ENCODE measurements at places on chromosomes 3 and 15.

DNA sequence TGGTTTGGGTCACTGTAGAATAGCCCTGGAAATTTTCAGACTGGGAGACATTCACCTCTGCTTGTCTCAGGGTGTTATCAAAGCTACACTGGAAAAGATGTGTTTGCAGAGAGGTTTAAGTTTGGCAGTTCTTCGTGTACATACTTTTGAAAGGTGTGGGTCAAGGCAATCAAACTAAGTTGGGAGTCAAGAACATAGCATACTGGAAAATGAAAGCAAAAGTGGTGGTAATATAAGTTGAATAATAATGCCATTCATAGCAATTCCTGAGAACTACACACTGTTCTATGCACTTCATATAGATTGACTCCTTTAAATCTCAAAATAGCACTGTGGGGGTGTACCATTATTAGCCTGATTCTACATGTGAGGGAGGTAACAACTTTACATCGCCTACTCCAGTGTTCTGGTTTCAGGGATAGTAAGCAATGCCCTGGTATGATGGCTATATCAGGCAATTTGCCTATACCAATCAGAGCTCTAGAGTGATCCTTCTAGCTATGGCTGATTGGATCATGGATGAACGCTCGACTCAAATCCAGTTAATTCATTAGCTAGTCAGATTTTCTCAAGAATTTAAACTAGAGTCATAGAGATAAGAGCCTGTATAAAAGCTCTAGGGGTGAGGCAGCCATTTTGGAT lies 44.6 kb upstream of the RASGRP1 start:
- DNase-seq: no peak

DNA sequence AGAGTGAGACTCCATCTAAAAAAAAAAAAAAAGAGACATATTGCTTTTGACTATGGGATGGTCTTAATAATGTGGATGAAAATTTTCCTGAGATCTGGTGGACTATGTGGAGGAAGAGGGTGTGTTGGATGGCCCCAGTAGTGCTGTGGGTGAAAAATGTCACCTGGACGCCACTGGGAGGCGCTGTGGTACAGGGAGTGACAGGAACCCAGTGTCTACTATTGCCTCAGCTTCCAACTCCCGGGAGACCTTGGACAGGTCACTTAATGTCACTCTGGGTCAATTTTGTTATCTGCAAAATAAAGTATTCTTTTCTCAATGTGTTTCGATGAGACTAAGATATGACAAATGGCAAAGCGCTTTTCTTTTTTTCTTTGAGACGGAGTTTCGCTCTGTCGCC lies 27.7 kb upstream of the DCP1A start:
- DNase-seq: peak; percentile 23

DNA sequence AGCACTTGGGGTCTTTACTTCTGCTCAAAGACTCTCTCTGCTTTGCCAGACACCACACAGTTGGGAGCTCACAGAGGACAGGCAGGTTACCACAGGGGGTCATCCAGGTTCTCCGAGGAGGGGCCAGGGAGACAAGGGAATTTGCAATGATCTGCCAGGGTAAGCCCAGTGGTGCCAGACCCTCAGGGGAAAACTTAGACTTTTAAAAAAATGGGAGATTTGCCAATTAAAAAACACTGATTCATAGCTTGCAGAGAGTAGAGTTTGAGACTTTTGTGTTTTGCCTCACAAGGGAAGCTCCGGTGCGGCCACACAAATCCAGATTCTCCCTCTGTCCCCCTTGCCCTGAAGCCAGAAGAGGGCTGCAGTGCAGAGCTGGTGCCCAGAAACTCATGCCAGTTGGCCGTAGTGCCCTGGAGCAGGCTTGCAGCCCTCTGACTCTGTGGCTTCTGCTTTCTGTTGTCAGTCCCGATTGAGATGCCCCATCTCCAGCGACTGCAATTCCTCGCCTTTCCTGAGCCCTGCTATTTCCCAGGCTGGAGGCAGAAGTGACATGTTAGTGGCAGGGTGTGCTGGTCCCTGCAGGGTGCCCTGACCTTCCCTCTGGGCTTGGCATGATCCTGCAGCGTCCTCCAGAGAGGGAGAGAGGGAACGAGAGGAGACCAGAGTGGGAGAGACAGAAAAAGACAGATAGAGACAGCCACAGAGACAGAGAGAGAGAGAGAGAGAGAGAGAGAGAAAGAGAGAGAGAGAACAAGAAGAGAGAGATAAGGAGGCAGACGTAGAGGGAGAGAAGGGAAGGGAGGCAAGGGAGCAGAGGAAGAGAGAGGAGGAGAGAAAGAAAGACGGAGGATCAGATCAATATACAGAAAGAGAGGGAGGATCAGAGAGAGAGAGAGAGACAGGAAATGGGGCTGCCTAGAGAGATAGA lies 46.0 kb downstream of the RHCG start:
- no peak for DNase-seq

DNA sequence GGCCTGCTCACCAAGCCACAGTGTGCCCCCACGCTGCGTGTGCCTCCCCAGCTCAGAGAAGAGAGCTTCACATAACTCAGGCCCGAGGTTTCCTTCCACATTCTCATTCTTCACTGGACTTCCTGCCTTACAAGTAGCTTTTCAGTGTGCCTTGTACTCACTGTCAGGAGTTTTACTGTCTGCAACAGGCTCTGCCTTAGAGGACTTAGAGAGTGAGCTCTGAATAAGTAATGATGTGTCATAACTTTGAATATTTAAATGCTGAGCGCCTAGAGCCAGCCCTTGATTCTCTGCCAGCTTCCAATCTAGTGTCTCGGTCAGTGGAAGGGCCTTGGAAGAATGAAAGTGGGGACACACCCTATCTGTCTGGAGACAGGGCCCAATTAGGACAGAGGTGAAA lies 41.8 kb downstream of the ITGB5 start:
- peak; percentile 34 for DNase-seq

GRCh38 chr3:157405457-157405856 lies 31.2 kb upstream of the PTX3 start:
- peak; percentile 76 for DNase-seq

GRCh38 chr3:115581362-115582135 lies 41.8 kb upstream of the GAP43 start:
- no peak for DNase-seq

Measured in astrocyte of the cerebellum (primary cell).